ENCODE measurements at places on chromosomes 2 and 18. TPM values are rescaled to one million over a fixed set of nuclear protein-coding genes. Genes with fewer than 3 reads are reported as not detected.
A peak's percentile ranks its signal among the peaks of the same experiment; 100 is the strongest.

The MRO gene
- not detected for total RNA-seq

DNA sequence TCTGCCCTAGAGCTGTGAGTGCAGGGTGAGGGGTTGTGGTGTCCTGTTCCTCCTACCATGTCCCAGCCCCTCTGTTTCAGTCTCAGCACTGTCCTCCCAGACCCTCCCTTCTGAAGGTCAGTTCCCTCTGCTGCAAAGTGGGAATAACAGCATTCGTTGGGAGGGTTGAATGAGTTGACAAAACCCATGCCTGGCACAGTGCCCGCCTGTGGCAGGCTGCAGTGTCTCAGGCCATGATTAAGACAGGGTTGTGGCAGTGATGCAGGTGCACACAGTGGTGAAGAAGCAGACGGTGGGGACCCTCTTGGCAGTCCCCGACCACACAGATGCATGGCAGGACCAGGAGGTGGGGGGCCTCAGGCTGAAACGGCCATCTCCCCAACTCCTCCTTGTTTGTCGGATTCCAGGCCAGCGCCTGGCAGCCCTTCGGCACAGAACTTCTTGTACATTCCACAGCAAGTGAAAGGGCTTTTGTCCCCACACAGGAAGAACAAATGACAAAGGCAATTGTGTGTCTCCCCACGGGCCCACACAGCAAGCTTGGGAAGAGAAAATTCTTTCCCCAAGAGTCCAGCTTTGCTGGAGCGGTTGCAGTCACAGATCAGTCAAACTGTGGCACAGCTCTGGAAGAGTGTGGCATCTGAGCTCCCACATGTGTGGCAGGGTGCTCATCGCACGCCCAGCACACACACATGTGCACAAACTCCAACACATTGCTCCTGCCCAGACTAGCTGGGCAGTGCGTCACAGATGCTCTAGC lies 92.0 kb upstream of the MSH2 start:
- peak; percentile 34 for DNase-seq

GRCh38 chr2:66822186-66822585 lies 387.3 kb downstream of the MEIS1 start:
- DNase-seq: no peak

GRCh38 chr18:48781163-48781987 lies 169.4 kb downstream of the SMAD7 start:
- no peak for DNase-seq

- no peak for DNase-seq
Observed at GRCh38 chr2:237352279-237352845, 61.6 kb downstream of the COL6A3 start.

All from G401 (cell line).